ENCODE measurements at places on chromosomes 16 and 17.
A peak's percentile ranks its signal among the peaks of the same experiment; 100 is the strongest.

DNA sequence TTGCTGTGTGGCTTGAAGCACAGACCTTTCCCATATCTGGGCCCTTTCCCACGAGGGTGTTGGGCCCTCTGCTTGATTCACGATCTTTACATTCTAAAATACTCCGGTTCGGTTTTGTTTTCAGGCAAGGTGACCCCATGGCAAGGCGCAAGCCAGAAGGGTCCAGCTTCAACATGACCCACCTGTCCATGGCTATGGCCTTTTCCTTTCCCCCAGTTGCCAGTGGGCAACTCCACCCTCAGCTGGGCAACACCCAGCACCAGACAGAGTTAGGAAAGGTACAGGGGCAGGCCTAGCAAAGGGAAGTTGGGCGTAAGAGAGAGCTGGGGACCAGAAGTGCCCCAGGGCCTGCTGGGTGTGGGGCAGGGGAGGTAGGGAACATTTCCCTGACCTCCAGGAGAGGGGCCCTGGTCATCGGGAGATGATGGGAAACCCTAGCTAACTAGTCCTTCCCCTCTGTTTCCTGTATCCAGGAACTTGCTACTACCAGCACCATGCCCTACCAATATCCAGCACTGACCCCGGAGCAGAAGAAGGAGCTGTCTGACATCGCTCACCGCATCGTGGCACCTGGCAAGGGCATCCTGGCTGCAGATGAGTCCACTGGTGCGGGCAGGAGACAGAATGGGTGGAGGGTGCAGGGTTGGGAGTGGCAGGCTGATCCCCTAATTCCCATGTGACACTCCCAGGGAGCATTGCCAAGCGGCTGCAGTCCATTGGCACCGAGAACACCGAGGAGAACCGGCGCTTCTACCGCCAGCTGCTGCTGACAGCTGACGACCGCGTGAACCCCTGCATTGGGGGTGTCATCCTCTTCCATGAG is 1.4 kb downstream of the ALDOA start:
- no peak for DNase-seq

GRCh38 chr16:85015481-85016187 is 4.3 kb upstream of the ZDHHC7 start:
- no peak for DNase-seq

DNA sequence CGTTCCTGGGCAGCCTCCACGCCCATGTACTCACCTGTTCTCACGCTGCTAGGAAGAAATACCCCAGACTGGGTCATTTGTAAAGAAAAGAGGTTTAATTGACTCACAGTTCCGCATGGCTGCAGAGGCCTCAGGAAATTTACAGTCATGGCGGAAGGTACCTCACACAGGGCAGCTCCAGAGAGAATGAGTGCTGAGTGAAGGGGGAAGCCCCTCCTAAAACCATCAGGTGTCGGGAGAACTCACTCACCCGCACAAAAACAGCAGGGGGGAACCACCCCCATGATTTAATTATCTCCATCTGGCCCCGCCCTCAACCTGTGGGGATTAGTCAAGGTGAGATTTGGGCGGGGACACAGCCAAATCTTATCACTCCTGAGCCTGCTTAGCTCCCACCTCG is 18.2 kb downstream of the RAB40C start:
- no peak for DNase-seq

GRCh38 chr17:49789243-49789578 is 730 bp downstream of the KAT7 start:
- DNase-seq: no peak

- DNase-seq: no peak
Observed at GRCh38 chr17:73464447-73464846, 152.6 kb upstream of the CDC42EP4 start.

- DNase-seq: no peak
Observed at GRCh38 chr17:46020998-46021397, 21.9 kb downstream of the STH start.

DNA sequence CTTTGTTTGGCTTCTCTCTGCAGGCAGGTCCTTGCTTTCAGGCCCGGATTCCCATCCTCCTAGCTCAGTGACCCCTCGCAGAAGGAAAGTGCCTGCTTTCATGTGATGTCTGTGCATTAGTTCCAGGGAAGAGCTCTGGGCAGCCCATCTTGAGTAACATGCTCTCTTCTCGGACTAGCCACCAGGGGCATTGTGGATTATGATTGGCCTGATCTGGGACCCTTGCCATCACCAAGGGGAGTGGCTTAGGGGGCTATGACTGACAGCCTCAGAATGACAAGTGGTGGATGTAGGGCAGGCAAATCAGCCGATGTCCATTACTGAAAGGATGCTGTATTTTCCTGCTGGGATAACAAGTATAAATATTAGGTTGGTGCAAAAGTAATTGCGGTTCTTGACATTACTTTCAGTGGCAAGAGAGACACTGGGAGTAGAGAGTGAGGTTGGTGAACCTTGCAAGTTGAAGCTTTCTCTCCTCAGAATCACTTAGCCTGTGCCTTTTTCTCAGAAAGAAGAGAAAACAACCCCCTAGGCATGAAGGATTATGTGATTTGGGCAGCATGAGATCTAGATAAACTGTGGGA is 71.5 kb upstream of the MPHOSPH6 start:
- no peak for DNase-seq

GRCh38 chr17:3754458-3755334 is 31.0 kb downstream of the HASPIN start:
- DNase-seq: no peak

- DNase-seq: no peak
Observed at GRCh38 chr17:73610331-73610911, 33.8 kb downstream of the SDK2 start.

DNA sequence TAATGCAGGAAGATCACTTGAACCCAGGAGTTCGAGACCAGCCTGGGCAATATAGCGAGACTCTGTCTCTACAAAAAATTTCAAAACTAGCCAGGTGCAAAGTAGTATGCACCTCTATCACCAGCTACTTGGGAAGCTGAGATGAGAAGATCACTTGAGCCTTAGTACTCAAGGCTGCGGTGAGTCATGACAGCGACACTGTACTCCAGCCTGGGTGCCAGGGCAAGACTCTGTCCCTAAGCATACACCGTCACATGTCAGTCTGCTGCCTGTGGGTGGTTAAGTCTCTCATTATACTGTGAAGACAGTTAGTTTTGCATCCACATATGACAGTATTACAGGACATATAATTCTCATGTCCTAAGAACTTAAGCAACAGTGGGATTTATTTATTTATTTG is 21.8 kb downstream of the NMRAL1 start:
- DNase-seq: no peak

- no peak for DNase-seq
Observed at GRCh38 chr16:64453646-64454045, 668.2 kb downstream of the CDH11 start.

- DNase-seq: no peak
Observed at GRCh38 chr16:26594666-26595065, 472.1 kb upstream of the C16orf82 start.

GRCh38 chr17:22409160-22409751 is 716.9 kb downstream of the KCNJ18 start:
- DNase-seq: no peak

GRCh38 chr17:82860606-82861392 is 21.0 kb upstream of the ZNF750 start:
- DNase-seq: no peak

DNA sequence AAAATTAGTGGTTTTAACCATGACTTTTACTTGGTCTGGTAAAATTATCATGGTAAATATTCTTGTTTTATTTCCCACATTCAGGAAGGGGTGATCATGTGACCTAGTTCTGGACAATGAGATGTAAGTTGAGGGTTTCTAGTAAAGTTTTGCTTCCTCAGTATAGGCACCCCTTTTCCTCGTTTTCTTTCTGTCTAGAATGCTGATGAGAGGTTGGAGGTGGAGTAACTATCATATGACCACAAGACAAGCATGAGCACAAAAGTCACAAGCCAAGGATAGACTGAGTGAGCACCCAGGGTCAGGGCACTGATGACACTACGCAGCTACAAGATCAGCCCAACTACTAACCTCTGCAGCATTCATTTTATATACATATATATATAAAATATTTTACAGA is 53.9 kb downstream of the MYO1D start:
- DNase-seq: no peak

GRCh38 chr16:86854058-86854621 is 275.8 kb downstream of the FOXL1 start:
- no peak for DNase-seq

- peak; percentile 4 for DNase-seq
Observed at GRCh38 chr17:33469911-33470310, 176.8 kb upstream of the ASIC2 start.

- no peak for DNase-seq
Observed at GRCh38 chr17:41140360-41141131, at the start of gene KRTAP4-6. Gene KRTAP4-6 (minus strand): TSS chr17:41140544. CDS start chr17:41140487, 57 bp downstream.

All from astrocyte of the cerebellum (primary cell).